Stimulated activated CD8-positive, alpha-beta memory T cell treated with anti-CD3 and anti-CD28 coated beads, Interleukin-4, amount 100 ng/mL, for 48 hours (primary cell): ENCODE measurements at places on chromosomes 12 and 14.

GRCh38 chr12:118060301-118061010 is 523 bp downstream of the WSB2 start:
- peak; percentile 50 for DNase-seq

- DNase-seq: no peak
These were observed 48.9 kb upstream of the C14orf180 start for GRCh38 chr14:104530646-104531045.

DNA sequence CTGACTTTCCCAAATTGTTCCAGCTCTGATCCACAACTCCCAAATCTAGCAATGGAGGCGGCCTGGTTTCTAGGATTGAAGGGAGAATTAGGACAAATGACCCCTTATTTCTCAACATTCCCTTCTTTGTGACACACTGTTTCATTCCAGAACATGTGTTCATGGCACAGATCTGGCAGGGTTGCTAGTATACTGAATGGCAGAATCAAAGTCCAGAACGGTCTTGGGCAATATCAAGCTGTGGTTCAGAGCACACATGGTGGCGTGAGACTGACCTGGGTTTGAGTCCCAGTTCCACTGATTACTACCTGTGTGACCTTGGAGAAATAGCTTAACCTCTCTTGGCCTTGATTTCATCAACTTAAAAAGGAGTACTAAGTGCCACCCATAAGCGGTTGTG is 152.5 kb downstream of the SAMD4A start:
- DNase-seq: no peak

DNA sequence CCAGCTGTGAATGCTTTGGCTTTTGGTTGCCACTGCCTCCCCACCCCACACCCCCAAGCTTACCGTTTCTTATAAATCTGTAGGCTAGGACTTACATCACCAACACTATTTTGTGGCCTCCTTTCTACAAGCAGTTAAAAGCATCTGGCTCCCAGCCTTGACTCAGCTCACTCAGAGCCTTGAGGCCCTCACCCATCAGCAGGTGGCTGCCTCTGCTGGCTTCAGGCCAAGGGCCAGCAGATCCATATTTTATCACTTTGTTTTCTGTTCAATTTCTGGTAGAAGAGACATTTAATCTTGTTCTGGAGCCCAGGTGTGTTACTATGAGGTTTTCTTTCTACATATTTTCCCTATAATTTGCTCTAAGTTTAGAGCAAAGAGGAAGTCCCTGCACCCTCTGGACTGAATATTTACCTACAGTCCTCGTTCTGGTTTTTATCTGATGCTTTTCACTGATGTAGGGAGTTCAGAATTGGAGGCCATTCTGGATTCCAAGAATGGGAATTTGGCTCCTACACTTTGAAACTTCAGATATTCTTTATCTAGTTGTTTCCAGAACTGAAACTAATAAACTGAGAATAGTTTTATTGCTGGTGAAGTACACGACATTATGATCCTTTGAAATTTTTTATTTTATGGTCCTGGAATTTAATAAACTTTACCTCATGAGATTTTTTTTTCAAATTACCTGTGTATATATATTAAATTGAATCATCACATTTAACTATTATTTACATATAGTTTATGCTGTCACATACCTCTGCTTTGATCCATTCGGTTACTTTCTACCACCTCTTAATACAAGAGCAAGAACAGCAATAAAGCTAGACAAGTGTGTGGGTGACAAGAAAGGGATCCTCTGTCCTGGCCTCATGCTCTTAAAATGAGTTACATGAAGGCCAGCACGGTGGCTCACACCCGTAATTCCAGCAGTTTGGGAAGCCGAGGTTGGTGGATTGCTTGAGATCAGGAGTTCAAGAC is 22.2 kb downstream of the PLBD1 start:
- DNase-seq: no peak

DNA sequence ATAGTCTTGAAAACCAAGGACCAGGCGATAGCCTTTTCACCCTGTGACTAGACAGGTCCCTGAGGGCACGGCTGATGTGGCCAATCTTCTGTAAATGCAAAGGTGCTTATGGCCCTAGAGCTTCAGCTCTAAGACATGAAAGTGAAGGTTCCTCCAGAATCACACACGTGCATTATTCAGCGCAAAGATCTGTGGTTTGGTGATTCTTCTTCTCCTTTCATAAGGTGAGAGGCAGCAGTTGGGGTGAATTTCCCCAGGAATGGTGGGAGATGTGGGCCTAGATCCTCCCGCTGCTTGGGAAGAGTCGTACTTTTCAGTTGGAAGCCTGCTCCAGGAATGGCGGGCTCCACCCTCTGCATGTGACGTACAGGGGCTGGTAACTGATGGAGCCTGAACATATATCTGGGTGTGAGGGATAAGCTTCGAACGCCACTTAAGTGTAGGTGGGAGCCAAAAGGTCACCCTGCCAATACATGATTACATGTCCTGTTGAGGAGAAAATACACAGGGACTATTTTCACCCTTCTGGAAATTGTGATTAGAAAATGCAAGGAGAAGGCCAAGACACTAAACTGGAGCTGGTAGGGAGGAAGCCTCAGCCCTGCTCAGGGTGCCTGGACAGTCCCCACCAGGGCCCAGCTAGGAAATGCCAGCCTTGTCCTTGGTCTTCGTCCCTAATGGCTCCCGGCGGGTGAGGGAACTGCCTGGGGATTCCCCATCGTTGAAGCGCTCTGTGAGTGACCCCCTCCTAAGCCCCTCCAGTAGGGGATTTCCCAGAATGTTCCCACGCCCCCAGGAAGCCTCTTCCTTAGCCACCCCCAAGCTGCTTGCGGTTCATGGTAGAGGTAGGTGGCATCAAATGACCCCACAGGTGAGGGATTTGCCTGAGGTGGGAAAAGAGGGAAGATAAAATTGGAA is 17.6 kb downstream of the BATF start:
- peak; percentile 60 for DNase-seq
